ENCODE measurements at places on chromosomes 12 and 14.

GRCh38 chr12:42332301-42333285 lies 6.6 kb downstream of the PPHLN1 start:
- DNase-seq: no peak

- DNase-seq: no peak
These were observed 184.2 kb upstream of the FOXN3 start for GRCh38 chr14:89600950-89601826.

- no peak for DNase-seq
These were observed 176.2 kb upstream of the PDZRN4 start for GRCh38 chr12:41011939-41012338.

GRCh38 chr14:63654346-63654745 lies 12.7 kb upstream of the WDR89 start:
- DNase-seq: no peak

DNA sequence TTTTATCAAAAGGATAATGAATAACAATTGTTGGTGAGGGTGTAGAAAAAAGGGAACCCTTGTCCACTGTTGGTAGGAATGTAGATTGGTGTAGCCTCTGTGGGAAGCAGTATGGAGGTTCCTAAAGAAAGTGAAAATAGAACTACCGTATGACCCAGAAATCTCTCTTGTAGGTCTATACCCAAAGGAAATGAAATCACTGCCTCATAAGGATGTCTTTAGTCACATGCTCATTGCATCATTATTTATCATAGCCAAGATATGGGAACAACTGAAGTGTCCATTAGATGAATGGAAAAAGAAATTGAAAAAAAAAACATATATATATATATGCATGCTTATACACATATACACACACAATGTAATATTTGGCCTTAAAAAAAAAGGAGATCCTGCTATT lies 158.8 kb upstream of the NPAS3 start:
- no peak for DNase-seq

Data from smooth muscle cell of the brain vasculature (primary cell).